ENCODE measurements at places on chromosomes 7 and 10.
A peak's percentile ranks its signal among the peaks of the same experiment; 100 is the strongest.

GRCh38 chr10:52280051-52280450, 34.0 kb upstream of the DKK1 start:
- no peak for DNase-seq

GRCh38 chr7:157537056-157537455, 200.3 kb downstream of the DNAJB6 start:
- no peak for DNase-seq

- no peak for DNase-seq
Observed at GRCh38 chr10:5199398-5199797, 2.8 kb downstream of the AKR1C4 start.

- peak; percentile 1 for DNase-seq
Observed at GRCh38 chr10:89535171-89536012, at the start of gene SLC16A12. SLC16A12 (minus strand) TSS chr10:89535594; CDS start chr10:89462578, 73,016 bp downstream.

DNA sequence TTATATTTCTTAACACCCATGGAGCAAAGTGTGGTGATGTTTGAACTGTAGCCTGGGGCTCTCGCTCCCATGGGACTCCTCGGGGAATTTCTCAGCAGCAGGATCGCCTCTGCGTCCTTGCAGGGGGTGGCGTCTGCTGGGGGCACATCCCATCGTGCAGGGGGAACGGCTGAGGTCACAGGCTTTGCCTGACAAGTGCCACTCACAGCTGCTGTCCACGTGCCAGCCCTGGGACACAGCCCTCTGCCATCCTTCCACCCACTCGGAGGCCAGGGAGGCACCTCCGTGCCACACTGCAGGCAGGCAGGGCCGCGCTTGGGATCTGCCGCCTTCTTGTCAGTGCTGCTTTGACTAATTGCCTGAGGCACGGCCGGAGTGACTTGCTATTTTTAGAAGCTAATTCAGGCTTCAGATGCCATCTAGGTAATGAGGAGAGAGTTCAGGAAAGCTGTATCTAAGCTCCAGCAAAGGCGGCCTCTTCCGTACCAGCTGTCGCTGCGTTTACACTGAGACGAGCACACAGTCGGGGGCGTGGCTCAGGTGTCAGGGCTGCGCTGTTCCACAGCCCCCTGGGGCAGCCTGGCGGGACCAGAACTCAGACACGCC, 45.7 kb downstream of the PITRM1 start:
- DNase-seq, result no peak

- no peak for DNase-seq
Observed at GRCh38 chr10:115659616-115660015, 566.5 kb downstream of the ATRNL1 start.

- DNase-seq, result no peak
Observed at GRCh38 chr10:87101996-87102395, 7.0 kb downstream of the SHLD2 start.

DNA sequence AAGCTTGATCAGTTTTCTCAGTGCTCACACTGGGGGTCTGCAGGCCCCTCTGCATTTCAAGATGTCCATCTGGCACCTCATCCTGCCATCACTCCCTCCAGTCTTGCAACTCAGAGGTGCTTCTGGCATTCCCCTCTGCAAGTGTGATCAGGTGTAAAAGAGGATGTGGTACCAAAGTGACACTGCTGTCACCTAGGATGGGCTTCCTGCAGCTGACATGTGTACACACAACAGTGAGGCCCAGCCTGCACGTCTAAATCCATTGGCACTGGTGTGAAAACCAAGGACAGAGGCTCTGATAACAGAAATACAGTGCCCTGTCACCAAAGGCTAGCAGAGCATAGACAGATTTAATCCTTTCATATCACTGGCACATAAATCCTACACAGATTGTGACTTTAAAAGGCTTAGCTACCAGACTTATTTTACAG, 162.5 kb upstream of the CELF2 start:
- DNase-seq, result no peak

DNA sequence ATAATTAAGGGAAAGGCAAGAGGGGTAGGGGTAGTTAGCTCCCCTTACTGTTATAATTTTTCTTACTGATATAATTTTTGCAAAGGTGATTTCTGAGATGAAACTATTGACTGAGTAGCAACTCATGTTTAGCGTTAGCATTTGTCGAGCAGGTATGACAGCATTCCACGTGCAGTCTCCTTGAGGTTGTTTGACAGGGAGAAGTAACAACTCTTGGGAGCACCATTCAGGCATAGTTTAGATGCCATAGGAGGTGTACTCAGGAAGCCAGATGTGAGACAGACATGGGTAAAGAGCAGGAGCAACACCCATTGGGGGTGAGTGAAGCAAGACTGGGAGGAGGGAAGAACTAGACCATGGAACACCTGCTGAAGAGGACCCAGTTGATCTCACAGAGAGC, 96.6 kb upstream of the KLF6 start:
- DNase-seq, result no peak

GRCh38 chr7:99193527-99194220, 14.2 kb downstream of the KPNA7 start:
- DNase-seq, result no peak

GRCh38 chr7:24978843-24979469, 1.0 kb downstream of the OSBPL3 start:
- no peak for DNase-seq

- DNase-seq, result no peak
Observed at GRCh38 chr7:7972922-7973594, 4.5 kb downstream of the GLCCI1 start.

DNA sequence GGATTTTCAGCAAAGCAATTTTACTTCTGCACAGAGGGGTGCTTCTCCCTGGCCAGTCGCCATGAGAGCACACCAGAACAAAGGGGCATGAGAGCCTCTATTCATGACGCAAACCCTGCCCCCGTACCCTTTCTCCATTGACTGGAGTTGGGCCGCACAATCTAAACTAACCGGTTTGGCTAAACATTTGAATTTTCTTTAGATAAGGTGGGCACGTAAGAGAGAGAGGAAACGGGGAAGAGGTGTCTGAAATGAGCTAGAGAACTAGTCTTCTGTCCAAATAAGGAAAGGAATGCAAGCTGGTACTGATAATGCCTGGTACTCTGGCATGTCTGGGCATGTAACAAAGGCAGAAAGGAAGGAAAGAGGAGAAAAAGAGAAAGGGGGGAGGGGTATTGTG, 13.2 kb upstream of the SCIN start:
- no peak for DNase-seq

DNA sequence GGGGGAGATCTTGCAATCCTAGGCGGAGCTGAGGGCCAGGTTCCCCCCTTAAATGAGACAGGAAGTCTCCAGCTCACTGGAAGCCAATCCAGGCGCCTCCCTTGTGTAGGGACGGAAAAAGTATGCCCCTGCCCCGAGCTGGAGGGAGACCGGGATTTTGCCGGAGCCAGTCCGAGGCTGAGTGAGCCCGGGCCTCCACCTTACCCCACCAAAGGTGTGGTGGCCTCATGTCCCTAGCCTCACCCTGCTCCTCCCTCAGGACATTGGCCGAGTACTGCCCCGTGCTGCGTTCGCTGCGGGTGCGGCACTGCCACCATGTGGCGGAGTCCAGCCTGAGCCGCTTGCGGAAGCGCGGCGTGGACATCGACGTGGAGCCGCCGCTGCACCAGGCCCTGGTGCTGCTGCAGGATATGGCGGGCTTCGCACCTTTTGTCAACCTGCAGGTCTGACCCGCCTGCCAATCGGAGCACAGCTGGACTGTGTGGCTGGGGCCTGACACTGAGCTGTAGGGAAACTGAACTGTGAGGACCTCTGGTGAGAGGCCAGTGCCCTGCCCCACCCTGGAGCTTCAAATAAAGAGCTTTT, 2.0 kb downstream of the FBXL15 start:
- DNase-seq, result peak; percentile 75

- DNase-seq, result peak; percentile 54
Observed at GRCh38 chr7:99365318-99366141, 9.0 kb upstream of the ARPC1B start.

DNA sequence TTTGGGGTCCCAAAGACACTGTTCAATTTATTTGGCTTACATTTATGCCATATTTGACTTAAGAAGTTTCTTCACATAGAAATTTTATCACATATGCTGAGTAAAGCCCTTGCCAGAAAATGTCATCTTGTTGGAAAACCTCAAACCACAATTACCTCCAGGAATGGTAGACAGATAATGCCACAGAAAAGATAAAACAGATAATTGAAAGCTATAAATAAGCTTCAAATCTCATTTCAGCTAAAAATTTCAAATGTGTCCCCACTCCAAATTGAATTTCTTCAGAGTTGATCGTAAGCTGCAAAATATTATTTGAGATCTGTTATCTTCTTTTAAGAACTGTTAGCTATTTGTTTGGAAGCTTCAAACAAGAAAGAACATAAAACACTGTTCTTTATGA, 176.4 kb upstream of the PTN start:
- no peak for DNase-seq

Measured in activated T-cell treated with anti-CD3 and anti-CD28 coated beads, Interleukin-2, amount 50 U/mL, for 72 hours (primary cell).